ENCODE measurements at places on chromosomes 4 and X. TPM values are rescaled to one million over a fixed set of nuclear protein-coding genes. Genes with fewer than 3 reads are reported as not detected.

APLN gene
- 13.9 TPM for total RNA-seq

SNX25 gene
- total RNA-seq, result 37.2 TPM

SOWAHD gene
- total RNA-seq, result not detected

SLC30A9 gene
- 44.1 TPM for total RNA-seq

USP17L21 gene
- not detected for total RNA-seq

BMPR1B gene
- total RNA-seq, result 0.38 TPM

CFP gene
- total RNA-seq, result 0.13 TPM

ALPK1 gene
- total RNA-seq, result 1.2 TPM

NAP1L3 gene
- 0.39 TPM for total RNA-seq

ZNF185 gene
- total RNA-seq, result 6.5 TPM

DCAF12L1 gene
- not detected for total RNA-seq

CASK gene
- total RNA-seq, result 27.0 TPM

CTAG1B gene
- not detected for total RNA-seq

ATG4A gene
- 13.2 TPM for total RNA-seq
